ENCODE measurements at places on chromosomes 4 and X. TPM values are rescaled to one million over a fixed set of nuclear protein-coding genes. Genes with fewer than 3 reads are reported as not detected.

DNA sequence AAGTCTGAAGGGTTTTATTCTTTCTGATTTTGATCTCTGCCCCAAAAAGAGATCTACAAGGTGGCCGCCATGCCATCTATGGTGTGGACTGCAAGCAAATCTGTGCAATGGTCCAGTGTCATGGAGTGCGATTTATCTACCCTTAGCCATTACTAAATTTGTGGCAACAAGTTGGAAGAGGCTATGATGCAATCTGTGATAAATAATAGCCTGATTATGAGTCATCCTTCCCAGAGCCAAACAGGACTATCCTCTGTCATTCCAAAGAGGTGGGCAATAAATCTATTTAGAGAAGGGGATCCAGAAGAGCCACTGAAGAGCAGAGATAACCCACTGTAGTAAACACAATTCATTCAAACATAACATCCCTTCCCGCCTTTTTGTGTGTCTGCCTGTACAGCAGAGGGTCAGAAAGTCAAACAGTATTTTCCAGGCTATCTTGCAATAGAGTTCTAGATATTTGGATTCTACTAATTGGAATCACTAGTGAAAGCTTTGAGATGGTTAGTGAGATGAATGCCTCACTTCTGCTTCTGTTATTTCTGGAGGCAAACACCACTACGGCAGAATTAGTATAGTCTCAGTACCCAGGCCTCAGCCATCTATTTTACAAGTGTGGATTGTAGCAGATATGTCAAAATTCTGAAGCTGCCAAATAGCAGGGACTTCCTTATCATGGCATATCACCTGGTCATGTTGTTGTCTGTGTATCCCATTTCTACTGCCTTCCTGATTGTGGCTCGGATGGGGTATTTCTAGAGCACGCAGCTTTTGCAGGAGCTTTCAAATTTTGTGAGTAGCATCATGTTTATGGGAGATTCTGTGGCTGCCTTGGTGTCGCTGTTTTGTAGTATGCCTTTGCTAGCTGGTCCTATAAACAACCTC lies 192.0 kb downstream of the SMIM20 start:
- DNase-seq, result peak; percentile 21

DNA sequence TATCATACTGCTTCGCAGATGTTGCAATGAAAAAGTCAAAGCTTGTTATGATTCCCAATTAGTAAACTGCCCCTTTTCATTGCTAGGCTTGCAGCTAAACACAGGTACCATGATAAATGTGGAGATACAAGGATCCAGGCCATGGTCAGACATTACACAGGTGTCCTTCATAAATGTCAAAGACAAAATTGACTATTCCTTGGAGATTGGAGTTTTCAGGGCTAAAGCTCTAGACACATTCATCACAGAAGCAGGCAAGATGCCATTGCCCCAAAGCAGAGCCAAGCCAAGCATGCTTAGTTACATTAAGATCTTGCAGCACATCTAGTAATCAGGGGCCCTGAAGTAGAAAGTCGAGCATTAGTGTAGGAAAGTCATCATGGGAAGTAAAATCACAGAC lies 111.3 kb upstream of the INTU start:
- no peak for DNase-seq

- peak; percentile 4 for DNase-seq
Observed at GRCh38 chr4:65791812-65792308, 121.6 kb upstream of the EPHA5 start.

GRCh38 chr4:42778349-42778748 lies 114.2 kb upstream of the GRXCR1 start:
- no peak for DNase-seq

DNA sequence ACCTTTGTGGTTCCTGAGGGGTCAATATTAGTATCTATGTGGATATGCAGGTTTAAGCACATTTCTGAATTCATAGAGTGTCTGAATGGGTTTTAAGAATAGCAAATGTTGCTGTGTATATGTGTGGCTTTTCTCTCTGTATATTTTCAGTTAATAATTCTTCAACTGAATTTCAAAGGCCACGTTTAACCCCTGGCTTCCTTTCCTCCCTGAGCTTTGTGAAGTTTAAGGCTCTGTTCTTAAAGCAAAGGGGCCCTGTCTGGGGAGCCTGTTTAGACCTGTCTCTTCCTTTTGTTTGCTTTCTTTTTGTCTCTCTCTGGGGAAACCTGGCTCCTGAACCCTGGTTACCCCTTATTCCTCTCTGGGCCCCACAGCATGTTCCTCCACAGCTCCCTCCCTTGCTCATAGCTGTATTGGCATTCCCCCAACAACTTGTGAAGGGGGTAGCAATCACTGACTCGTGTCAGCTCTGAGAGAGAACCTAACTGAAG lies 139.1 kb downstream of the COL4A6 start:
- DNase-seq, result peak; percentile 75

DNA sequence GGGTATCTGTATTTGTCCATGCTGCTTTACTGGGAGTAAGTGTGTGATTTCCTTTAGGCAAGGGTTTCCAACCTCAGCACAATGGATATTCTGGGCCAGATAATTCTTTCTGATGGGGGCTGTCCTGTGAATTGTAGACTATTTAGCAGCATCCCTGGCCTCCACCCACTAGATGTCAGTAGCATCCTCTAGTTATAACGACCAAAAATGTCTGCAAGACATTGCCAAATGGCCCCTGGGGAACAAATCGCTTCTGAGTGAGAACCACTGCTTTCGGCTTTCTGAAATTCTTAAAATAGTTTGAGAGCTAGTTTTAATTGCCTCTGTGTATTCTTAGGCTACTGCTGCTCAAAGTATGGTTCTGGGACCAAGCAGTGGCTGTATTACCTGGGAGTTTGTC lies 81.2 kb upstream of the GPM6B start:
- peak; percentile 41 for DNase-seq

GRCh38 chr4:70687821-70688794 lies at the start of gene UTP3:
TSS of gene UTP3 (plus strand) at chr4:70688532. CDS start at chr4:70688678, 146 bp downstream.
- DNase-seq, result peak; percentile 99

DNA sequence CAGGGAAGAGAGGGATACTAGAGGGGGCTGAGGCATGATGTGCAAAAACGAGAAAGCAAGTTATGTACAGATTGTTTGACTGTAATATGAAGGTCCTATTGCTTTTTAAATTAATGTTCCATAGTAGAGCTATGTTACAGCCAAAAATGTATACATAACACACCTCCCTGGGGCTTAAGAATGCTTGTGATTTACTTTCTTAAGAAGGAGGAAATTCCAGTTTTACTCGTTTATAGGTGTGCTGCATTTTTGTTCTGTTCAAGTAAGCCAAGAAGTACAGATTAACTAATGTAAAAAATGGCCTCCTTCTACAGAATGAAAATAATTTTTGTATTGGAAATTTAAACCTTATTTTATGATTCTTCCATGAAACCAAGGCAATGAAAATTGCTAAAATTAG lies 614.4 kb upstream of the NR3C2 start:
- no peak for DNase-seq

DNA sequence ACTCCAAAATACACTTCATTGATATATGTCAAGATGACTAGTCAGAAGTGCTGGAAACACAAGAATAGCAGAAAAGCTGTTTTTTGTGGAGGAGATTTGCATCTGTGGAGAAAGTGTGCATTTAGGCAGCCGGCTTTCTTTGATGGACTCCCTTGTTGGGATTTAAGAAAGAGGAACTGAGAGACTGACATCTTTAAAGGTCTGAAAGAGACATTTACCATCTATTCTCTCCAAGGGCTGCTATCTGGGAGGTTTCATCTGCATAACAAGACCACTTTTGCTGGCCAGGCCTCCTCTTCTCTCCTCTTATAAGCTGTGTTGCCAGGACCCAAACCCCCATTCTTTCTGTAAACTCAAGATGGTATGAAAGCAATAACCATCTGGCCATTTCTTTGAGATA lies 1065.0 kb downstream of the NLGN4X start:
- DNase-seq, result no peak

SERPINA7 gene
- not detected for polyA plus RNA-seq

ETDB gene
- not detected for polyA plus RNA-seq

XAGE2 gene
- polyA plus RNA-seq, result not detected
